Breast epithelium (tissue), 4 donors: ENCODE measurements at places on chromosomes 5 and 9.

GRCh38 chr5:142296914-142297417 lies 27.9 kb downstream of the SPRY4 start:
- no peak for DNase-seq

DNA sequence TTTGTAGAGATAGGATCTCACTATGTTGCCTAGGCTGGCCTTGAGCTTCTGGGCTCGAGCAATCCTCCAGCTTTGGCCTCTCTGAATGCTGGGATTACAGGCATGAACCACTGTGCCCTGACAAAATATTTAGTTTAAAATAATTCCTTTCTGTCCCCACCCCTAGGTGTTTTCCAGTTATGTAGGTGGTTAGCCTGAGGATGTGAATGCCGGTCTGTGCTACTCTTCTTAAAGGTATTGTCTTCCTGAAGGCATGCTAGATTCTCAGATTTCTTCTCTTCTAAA lies 56.7 kb upstream of the BASP1 start:
- DNase-seq = no peak

GRCh38 chr9:137834846-137835546 lies 42.6 kb upstream of the CACNA1B start:
- DNase-seq = no peak

DNA sequence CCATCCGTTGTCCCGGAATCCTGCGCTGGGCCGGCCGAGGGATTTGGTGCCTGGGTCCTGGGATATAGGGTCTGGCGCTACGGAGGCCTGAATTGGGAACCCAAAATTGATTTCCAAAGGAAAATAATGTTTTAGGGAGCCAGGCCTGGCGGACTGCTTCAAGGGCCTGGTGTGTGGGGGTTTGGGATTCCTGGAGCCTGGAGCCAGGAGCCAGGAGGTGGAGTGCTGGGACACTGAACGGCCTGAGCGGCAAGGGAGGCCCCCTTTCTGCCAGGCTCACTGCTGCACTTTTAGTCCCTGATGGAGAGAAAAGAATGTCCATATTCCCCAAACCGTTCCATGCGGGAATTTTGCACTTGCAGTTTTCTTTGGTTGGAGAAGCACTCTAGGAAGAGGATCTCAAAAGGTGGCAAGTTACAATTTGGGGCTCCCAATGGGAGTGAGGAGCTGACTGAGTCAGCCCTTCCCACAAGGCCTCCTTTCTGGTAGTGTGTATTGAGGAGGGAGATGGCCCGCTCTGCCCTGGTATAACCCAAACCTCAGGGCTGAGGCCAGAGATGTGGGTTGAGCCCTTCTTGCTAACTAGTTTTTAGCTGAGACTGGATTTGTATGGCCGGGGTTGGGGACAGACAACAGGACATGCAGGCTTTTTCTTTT lies 2.2 kb downstream of the LMX1B start:
- no peak for DNase-seq

DNA sequence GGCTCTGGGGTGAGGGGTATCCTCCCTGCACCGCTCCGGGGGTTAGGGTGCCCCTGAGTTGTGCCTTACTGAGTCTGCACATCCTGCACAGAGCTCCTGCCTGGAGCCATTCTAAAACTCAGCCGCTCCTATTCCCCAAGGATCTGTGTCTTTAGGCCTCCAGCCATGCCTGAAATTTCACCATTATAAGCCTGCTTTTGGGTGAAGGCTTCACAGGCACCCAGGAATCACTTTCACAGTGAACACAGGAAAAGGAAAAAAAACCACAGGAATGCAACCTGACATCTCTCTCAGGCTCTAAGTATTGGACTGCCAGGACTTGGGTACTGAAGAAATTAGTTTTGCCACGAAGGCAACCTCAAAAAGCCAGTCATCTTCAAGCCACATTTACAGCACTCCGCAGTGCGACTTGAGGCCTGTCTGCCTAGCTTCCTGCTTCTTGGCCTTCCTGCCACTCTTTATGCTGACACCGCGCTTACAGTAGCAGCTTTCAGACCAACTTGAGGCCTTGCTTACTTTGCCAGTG lies 30.9 kb downstream of the GALNT10 start:
- DNase-seq = no peak

DNA sequence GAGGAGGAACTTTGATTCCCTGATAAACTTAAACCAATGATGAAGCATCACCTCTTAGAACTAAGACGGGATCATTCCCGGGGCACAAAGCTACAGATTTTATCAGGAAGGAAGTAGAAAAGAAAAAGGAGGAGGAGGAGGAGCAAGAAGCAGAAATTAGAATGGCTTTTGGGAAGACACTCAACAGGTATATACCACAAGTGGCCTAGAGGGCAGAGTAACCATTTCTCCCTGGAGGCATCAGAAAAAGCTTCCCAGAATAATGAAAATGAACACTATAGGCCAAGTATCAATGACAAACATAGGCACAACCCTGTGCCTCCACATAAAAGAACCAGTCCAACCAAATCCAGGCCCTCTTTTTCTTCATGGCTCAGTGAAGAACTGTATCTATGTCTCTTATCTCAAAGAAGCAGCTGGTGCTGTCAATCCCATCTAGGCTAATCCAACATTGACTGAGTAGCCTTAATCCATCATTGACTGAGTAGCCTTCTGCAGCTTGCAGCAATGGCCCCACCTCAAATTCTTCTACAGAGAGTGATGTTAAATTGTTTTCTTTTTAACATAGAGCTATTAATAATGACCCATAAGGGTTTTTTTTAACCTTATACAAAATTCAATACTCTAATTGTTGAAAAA lies 178.8 kb upstream of the KIF2A start:
- no peak for DNase-seq

- DNase-seq = no peak
These were observed 113.2 kb downstream of the EGFLAM start for GRCh38 chr5:38371596-38371995.

- no peak for DNase-seq
These were observed 463.6 kb downstream of the TAF11L14 start for GRCh38 chr5:18097817-18098216.

GRCh38 chr9:35001803-35002502 lies 12.4 kb downstream of the DNAJB5 start:
- no peak for DNase-seq

- no peak for DNase-seq
These were observed 24.3 kb downstream of the PTPDC1 start for GRCh38 chr9:94108584-94108983.

- DNase-seq = no peak
These were observed 315.6 kb downstream of the PRR16 start for GRCh38 chr5:120779674-120780073.

DNA sequence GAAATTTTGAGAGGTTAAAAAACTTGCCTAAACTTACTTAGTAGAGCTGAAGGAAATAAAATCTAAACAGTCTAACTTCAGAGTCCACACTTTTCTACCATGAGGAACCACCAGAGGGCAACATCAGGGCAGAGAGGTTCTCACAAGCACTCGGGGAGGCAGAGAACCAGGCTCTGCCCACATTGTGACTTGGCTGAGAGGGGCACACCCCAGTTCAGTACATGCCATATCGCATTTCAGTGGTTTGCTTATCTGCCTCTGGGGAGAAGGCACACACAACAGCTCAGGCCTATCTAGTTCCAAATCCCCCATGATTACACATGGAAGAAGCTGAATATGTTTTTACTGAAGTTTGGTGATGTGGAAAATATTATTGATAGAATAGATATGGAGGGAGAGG lies 49.2 kb downstream of the EQTN start:
- no peak for DNase-seq

DNA sequence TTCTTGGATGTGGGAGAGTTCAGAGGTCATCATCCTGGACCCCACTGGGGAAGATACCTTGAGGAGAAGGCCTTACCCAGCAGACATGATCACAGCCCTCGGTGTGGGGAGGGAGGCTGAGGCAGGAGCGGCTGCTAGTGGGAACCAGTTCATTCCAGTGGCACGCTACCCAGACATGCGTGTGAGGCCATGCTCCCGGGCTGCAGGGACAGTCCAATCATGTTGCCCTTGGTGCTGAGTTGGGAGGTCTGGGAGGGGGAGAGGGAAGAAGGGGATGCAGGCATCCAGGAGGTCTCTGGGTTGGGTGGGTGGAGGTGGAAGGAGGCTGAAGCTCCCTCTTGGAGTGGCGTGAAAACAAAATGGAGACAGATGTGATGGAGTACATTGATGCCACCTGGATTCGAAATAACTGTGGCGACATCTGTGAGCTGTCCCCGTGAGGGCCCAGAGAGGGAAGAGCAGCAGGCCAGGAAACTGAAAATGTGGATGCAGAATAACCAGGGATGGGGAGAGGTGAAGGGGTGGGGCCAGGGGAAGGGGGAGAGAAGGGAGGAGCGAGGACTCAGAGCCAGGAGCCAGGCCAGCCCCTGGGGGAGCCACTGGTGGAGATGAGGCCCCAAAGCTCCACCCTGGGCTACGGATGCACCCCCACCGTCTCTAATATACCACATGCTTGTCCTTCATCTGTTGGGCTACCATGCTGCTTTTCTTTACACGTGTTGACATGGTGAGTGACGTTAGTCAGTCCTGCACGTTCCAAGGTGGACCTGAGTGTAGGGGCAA lies 16.2 kb downstream of the NDUFS6 start:
- DNase-seq = no peak

- DNase-seq = no peak
These were observed 304.6 kb downstream of the PDE4D start for GRCh38 chr5:59588922-59589321.

DNA sequence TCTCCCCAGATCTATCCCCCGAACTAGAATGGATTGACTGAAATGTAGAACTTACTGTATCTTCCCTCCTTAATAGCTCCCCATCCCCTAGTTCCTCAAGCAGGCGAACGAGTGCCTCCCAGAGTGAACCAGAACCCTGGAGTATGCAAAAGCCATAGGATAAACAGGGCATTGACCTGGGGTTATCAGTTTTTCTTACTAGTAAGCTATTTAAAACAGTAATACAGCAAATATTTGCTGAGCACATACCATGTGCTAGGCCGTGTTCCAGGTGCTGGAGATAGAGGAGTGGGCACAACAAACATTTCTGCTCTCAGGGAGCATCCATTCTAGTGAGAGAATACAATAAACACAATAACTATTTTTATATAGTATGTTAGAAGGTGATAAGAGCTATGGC lies 1.8 kb downstream of the SKP2 start:
- no peak for DNase-seq

GRCh38 chr9:108727580-108728111 lies 128.1 kb downstream of the ACTL7B start:
- no peak for DNase-seq

GRCh38 chr9:82789155-82789824 lies 273.7 kb downstream of the RASEF start:
- DNase-seq = no peak

DNA sequence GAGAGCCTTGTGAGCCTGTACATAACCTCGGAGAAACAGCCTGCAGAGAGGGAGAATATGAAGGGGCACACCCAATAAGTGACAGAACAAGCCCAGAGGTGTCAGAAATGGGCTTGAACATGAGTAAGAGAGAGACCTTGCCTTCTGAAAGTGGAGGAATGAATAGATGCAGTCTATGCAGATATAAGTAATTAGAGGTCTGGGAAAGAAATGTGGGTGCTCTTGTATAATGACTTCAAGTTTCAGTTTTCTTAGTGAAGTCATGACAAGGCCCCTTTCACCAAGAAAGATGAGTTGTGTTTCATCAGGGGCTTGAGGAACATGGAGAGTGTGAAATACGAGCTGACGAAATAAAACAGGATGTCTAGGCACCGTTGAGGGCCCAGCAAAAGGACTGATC lies 15.1 kb downstream of the GRAMD2B start:
- no peak for DNase-seq

GRCh38 chr5:6187501-6187900 lies 190.8 kb downstream of the MED10 start:
- no peak for DNase-seq

- no peak for DNase-seq
These were observed 2.4 kb upstream of the IL7R start for GRCh38 chr5:35854248-35854647.

- no peak for DNase-seq
These were observed 353.5 kb downstream of the NDUFS4 start for GRCh38 chr5:53913941-53914340.

- DNase-seq = no peak
These were observed 1.0 kb downstream of the FOXE1 start for GRCh38 chr9:97853844-97854695.

GRCh38 chr9:107660976-107661375 lies 171.4 kb upstream of the KLF4 start:
- no peak for DNase-seq

- no peak for DNase-seq
These were observed 68.7 kb upstream of the HAPLN1 start for GRCh38 chr5:83789371-83789770.

DNA sequence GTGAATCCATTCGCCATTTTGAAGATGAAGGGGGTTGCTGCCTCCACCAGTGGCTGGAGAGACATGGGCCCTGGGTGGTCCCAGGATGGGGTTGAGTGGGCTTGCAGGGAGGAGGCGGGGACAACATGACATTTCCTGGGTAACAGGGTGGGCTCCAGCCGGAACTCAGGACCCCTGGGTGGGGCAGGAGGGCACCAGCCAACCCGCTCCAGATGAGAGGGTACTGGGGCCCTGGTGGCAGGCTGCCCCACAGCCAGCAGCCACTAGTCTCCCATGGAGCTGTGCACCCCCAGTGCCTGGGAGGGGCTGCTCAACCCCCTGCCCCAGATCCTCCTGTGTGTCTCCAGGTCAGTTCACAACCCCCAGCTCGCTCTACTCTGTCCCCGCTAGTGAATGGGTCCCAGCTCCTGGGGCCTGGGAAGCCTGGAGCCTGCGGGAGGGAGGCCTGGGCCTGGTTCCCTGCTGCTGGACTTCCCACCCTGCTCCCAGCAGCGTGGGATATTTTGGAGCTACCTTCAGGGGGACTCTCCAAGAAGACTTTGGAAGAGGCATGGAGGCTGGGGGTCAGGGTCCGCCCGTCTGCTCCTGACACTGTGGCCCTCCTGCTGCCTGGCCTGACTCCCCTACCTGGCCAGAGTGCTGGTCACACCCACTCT lies 55.9 kb downstream of the AHRR start:
- DNase-seq = peak; percentile 37

DNA sequence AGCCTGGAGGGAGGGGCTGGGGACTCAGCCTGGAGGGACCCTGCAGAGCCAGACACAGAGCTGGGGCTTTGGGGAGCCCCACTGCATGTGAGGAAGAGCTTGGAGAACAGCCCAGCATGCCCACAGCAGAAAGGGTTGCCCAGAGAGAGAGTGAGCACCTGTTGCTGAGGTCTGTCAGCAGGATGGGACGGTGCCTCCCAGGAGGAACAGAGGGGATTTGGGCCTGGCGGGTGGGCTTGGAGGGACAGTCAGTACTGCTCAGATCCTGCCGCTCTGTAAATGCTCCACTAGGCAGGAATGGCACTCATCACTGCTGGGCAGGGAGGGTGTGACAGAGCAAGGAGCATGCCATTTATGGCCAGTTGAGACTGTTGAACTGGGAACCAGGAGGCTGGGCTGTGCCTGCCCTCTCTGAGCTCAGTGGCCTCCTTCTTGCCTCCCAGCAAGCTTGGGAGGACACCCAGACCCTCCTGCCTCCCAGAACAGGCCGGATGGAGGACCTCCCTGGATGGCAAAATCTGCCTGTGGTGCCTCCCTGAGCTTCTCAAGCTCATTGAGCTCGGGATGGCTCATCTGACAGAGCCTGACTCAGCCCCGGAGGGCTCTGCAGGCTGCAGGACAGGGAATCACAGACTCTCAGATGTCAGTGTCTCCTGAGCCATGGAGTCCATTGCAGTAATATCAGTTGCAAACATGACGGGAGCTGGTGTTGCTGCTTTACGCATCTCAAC lies 786 bp upstream of the HRCT1 start:
- no peak for DNase-seq

- DNase-seq = no peak
These were observed 126.1 kb upstream of the RETREG1 start for GRCh38 chr5:16742938-16743337.

GRCh38 chr5:42572313-42572712 lies 149.1 kb downstream of the GHR start:
- DNase-seq = no peak

GRCh38 chr9:74036549-74037231 lies 460.4 kb upstream of the RORB start:
- no peak for DNase-seq
